ENCODE measurements at places on chromosomes 4 and X. TPM values are rescaled to one million over a fixed set of nuclear protein-coding genes. Genes with fewer than 3 reads are reported as not detected.
A peak's percentile ranks its signal among the peaks of the same experiment; 100 is the strongest.

DNA sequence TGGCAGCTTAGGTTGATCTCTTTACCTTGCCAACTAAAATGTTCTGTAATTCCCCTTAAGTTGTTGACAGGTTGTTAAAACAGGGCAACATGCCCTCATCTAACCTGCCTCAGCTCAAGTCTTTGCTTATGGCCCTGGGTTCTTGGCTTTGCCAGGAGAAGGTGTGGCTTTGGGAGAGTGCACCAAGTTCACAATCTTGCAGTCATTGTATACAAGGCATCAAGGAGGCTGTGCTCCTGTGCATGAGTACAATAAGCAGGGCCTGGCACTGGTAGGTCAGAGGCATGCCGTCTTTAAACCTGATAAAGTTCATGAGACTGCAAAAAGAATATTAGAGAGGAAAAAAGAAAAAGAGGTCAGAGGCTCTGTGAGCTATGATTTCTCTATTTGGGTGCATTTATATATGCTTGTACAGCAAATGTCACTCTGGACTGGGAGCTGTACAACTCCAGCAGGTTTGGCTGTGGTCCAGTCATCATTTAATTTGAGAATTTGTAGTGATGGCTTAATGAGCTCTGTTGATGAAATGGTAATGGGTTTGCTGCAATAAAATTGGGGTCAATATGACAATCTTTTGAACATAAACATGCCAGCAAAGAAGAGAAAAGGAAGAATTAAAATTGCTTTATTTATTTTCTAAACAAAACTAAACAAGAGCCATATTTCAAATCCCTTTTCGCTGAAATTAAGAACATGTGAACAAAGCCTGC lies 30.3 kb downstream of the AREG start:
- no peak for DNase-seq

DNA sequence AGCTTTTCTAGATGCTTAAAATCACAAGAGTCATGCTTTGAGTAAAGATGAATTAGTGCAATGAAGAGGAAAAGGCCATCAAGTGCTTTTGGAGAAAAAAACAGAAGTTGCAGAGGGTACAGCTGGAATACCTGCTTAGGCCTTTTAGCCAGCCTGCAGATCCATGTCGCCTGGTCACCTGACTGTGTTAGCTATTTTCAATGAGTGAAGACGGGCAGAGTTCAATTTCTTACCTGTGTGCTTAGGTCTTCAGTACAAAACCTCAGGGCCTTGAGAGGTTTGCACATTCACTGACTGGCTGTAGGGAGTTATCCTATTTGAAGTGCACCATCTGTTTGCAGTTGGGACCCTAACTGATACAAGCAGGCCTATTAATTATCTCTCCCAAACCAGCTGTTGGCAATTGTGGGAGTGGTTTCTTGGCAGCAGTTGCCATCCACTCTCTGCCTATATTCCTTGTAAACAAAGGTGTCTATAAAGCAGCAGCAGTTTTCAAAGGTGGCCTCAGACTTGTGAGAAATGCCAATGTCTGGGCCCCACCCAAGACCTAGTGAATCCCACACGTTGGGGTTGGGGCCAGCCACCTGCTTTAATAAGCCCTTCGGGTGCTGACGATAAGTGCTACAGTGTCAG lies 16.3 kb upstream of the FAT1 start:
- DNase-seq: no peak

GRCh38 chrX:109623997-109624396 lies 975 bp downstream of the KCNE5 start:
- DNase-seq: no peak

GRCh38 chr4:111689731-111690130 lies 455.5 kb upstream of the FAM241A start:
- no peak for DNase-seq

GRCh38 chr4:2402048-2402842 lies 16.2 kb downstream of the ZFYVE28 start:
- no peak for DNase-seq

DNA sequence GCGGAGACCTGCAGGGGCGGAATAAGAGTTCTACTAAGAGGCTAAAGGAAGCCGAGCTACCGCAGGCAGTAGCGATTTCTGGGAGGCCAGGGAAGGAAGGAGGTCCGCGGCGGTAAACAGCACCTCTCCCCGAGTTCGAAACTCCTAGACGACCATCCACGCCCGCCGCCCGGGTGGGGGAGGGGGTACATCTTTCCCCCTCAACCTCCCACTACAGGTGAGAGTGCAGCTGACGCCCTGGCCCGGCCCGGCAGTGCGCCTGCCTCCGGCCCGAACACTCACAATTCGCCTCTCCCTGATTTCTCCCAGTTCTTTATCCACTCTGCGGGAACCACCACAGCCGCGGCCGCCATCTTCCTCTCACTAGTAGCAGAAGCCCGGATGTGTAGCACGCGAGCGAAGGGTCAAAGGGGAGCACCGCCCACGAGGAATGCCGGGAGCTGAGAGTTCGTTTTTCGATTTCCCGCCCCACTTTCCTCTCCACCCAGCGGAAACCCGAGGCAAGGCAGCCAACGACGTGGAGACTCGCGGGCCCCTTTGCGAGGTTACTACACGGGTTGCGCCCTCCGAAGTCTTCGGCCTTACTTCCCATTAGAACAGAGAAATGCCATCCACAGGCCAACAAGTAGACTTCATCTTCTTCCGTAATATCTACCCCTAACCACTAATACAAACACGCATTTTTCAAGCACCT lies at the start of gene THOC2:
Gene THOC2, minus strand, starts transcription at position 383 of the 694 bp plus-strand sequence. Its CDS starts 30 bp downstream, at position 353.
- peak; percentile 39 for DNase-seq

DNA sequence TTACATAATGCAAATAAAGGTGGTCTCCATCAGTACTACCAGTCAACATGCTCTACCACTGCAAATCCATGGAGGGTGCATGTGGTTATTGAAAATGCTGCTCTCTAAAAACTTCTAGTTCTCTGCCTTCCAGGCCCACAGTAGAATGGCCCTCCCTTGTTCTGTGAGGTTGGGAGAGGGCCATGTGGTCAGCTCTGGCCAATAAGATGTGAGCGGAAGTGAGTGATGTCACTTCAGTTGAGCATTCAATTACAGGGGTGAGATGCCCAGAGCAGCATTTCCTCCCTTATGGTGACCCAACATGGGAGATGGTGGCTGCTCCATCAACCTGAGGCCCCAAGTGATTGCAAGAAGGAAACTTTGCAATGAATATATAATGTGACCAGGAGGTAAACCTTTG lies 148.8 kb downstream of the CPEB2 start:
- DNase-seq: no peak

GRCh38 chr4:68865760-68866159 lies 50.0 kb downstream of the UGT2B10 start:
- no peak for DNase-seq

DNA sequence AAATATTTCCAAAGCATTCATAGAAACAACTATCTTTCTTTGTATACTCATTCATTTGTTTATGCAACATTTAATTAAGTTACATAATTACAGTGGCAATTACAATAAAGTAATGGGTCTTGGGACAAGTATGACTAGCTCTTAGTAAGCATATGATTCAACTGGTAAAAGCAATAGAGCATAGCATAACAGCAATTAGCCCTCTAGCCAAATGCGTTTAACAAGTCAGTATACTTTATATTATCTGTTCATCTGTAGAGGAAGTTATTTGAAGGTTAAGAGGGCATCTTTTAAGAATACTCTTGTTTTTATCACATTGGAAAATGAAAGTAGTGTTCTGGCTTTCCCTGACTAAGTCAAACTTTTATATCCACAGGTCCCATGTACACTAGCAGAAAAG lies 198.1 kb upstream of the UGT8 start:
- no peak for DNase-seq

GRCh38 chrX:153554519-153555167 lies 37.2 kb downstream of the ATP2B3 start:
- DNase-seq: peak; percentile 28

DNA sequence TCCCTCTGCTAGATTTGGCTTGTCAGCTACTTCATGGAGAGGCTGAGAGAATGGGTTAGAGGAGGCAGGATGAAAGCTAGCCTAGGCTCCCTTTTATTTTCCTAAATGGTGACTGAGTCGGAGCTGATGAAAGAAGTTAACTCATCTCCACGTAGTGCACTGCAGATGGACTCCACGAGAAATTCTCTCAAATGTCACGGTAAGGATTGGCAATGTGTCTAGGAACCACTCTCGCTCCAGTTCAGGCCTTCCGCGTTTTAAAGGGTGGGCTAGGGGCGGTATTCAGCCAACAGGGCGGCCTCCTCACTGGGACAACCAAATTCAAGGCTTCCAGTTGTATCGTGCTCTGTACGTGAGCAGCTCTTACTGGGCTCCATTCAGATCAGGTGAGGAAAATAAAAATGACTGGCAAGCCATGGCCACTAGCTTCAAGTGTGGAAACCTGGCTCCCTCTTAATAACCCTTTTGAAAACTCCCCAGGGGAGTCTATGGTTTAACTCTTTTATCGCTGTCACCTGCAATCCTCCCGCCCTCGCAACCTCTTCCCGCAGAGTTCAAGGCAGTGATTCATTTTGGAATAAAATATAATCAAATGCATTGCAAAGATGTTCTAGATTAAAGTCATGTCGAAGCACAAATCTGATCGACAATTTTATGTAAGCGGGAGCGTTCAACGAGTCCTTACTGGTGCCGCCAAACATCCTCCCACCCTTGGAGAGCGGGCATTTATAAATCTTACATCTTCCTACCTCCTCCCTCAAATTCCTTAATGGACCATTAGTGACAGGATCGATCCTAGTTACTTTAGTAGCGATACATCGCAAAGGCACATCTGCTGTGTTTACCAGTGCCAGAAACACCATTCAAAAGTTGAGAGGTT lies 1.2 kb downstream of the SPOCK3 start:
- no peak for DNase-seq

The NDUFA1 gene
- total RNA-seq: 11.6 TPM

The ADAD1 gene
- total RNA-seq: not detected

The CT47B1 gene
- not detected for total RNA-seq

The ATP7A gene
- 7.8 TPM for total RNA-seq

The EREG gene
- total RNA-seq: 165 TPM

The ADH4 gene
- not detected for total RNA-seq

The GPRIN3 gene
- 2.7 TPM for total RNA-seq

The XPNPEP2 gene
- 0.27 TPM for total RNA-seq

The MAGEB6B gene
- total RNA-seq: not detected

The AKAP14 gene
- total RNA-seq: not detected
